Mammary microvascular endothelial cell (primary cell): ENCODE measurements at places on chromosomes 7 and 10. TPM values are rescaled to one million over a fixed set of nuclear protein-coding genes. Genes with fewer than 3 reads are reported as not detected.

The GSDME gene
- total RNA-seq = 32.9 and 34.9 TPM in 2 replicates

The GSTO2 gene
- total RNA-seq = 0.30 and 0.33 TPM in 2 replicates

The CPN1 gene
- total RNA-seq = not detected in 2 replicates

The CAV2 gene
- 314 and 335 TPM in 2 replicates for total RNA-seq

The NPC1L1 gene
- not detected in 2 replicates for total RNA-seq

The FAM25C gene
- not detected in 2 replicates for total RNA-seq

The PILRA gene
- total RNA-seq = not detected in 2 replicates

The INA gene
- total RNA-seq = 1.1 and 1.6 TPM in 2 replicates

The POLR2J2 gene
- total RNA-seq = not detected in 2 replicates

The FGFR2 gene
- 0.10 and 0.13 TPM in 2 replicates for total RNA-seq

The MYH16 gene
- 0.64 and 0.67 TPM in 2 replicates for total RNA-seq

The MPLKIP gene
- total RNA-seq = 61.1 and 76.5 TPM in 2 replicates

The INSYN2A gene
- total RNA-seq = 0.05 and 0.07 TPM in 2 replicates

The TSPAN33 gene
- 0.13 and 0.64 TPM in 2 replicates for total RNA-seq

The CRPPA gene
- 1.4 TPM in 2 replicates for total RNA-seq

The PDE1C gene
- total RNA-seq = 7.2 and 9.5 TPM in 2 replicates

The RALA gene
- total RNA-seq = 44.2 and 45.3 TPM in 2 replicates

The FFAR4 gene
- not detected in 2 replicates for total RNA-seq

The ZNF488 gene
- 0.07 and 0.15 TPM in 2 replicates for total RNA-seq

The HOXA3 gene
- 11.0 and 11.1 TPM in 2 replicates for total RNA-seq

The DOCK1 gene
- 39.4 and 40.0 TPM in 2 replicates for total RNA-seq

The ARHGEF5 gene
- 0.53 and 0.54 TPM in 2 replicates for total RNA-seq

The MCM10 gene
- 12.2 and 13.5 TPM in 2 replicates for total RNA-seq

The PPP1R9A gene
- total RNA-seq = 0.74 and 1.5 TPM in 2 replicates

The PIK3CG gene
- 4.7 and 5.8 TPM in 2 replicates for total RNA-seq

The MMRN2 gene
- 199 and 215 TPM in 2 replicates for total RNA-seq

The COL26A1 gene
- not detected in 2 replicates for total RNA-seq

The SH2D4B gene
- not detected in 2 replicates for total RNA-seq

The TACR2 gene
- total RNA-seq = 0.49 TPM in 1 of 2 replicates, not detected in the other

The GRID1 gene
- 0.07 TPM in 1 of 2 replicates, not detected in the other for total RNA-seq

The JAKMIP3 gene
- total RNA-seq = under 0.01 TPM in 1 of 2 replicates, not detected in the other

The ECD gene
- total RNA-seq = 30.6 and 36.9 TPM in 2 replicates

The OPALIN gene
- not detected in 2 replicates for total RNA-seq

The IDI2 gene
- not detected in 2 replicates for total RNA-seq

The ZMIZ2 gene
- total RNA-seq = 14.9 and 21.5 TPM in 2 replicates

The ZNF736 gene
- 2.6 and 2.7 TPM in 2 replicates for total RNA-seq

The SPAG6 gene
- not detected in 2 replicates for total RNA-seq

The SEMA3A gene
- 3.7 and 5.0 TPM in 2 replicates for total RNA-seq

The HTR5A gene
- not detected in 2 replicates for total RNA-seq

The TEX47 gene
- total RNA-seq = not detected in 2 replicates

The CROT gene
- 4.6 and 13.4 TPM in 2 replicates for total RNA-seq

The PPP1R3A gene
- not detected in 2 replicates for total RNA-seq

The TACC2 gene
- total RNA-seq = 15.8 and 20.7 TPM in 2 replicates

The NCF1 gene
- total RNA-seq = 0.40 TPM in 1 of 2 replicates, not detected in the other

The NEUROD6 gene
- not detected in 2 replicates for total RNA-seq

The SNCG gene
- 77.7 and 80.4 TPM in 2 replicates for total RNA-seq

The LRRC17 gene
- total RNA-seq = 2.1 and 3.3 TPM in 2 replicates
